CD4-positive, alpha-beta T cell (primary cell): ENCODE measurements at places on chromosomes 11 and 22.

GRCh38 chr22:49308300-49308699 lies 519.4 kb downstream of the BRD1 start:
- no peak for DNase-seq

DNA sequence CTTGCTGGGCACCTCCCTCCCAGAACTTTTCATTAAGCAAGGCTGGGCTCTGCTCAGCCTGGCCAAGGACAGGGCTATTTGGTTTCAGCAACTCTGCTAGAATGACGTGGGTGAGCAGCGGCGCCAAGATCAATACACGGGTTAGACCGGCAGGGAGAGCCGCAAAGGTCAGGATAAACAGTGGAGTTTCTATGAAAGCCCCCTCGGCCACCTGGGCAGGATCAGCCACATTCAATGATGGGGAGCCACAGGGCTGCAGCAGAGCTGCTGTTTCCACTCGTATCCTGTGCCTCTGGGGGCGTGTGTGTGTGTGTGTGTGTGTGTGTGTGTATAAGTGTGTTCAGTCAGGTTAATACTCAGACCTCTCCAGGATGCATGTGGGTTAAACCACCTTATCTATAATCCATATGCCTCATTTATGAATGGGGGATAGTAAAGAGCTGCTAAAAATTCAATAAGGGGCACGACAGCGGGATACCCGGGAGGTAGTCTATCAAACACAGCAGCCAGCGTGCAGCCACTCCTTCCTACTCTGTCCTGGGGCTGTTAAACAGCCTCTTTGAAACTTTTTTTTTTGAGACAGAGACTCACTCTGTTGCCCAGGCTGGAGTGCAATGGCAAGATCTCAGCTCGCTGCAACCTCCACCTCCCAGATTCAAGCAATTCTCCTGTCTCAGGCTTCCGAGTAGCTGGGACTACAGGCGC lies 34.8 kb downstream of the MYH9 start:
- DNase-seq = no peak

GRCh38 chr11:132028380-132029240 lies 658.2 kb downstream of the NTM start:
- no peak for DNase-seq

- no peak for DNase-seq
These were observed 140.2 kb downstream of the SNX19 start for GRCh38 chr11:130776061-130776419.

- no peak for DNase-seq
These were observed 99.7 kb upstream of the VPREB1 start for GRCh38 chr22:22144858-22145257.

DNA sequence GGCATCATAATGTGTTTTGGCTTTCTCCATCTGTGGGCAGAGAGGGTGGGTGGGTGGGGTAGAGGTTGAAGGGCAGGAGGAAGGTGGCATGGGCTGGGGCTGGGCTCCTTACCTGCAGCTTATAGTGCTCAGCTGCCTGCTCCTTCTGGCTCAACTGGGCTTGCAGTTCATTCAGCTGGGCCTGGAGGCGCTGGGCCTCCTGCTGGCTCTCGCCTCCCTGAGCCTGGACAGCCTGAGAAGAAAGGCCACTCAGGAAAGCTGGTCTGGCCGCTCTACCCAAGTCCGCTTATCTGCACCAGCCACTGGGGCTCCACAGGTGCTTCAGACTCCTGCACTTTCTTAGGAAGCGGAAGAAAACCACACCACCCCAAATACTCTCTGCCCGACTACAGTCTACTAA lies 10.4 kb downstream of the IL18BP start:
- no peak for DNase-seq

- no peak for DNase-seq
These were observed 571.7 kb downstream of the METTL15 start for GRCh38 chr11:28679795-28680468.

GRCh38 chr11:33325451-33325850 lies 68.3 kb downstream of the HIPK3 start:
- DNase-seq = no peak

DNA sequence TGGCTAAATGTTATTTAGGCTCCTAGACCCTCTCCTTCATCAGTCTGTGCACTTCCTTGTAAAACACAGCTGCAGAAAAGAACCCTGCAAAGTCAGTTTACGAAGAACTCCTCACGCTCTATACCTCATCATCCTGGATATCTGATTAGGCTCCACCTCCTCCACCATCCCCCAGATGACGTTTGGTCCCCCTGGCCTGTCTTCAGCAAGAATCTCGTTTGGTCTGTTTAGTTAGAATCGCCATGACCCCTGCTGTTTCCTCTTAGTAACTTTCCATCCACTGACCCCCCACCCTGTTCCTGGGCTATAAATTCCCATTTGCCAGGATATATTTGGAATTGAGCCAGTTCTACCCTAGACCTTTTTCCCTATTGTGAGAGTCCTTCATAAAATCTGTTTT lies 214.1 kb downstream of the OPCML start:
- DNase-seq = no peak

DNA sequence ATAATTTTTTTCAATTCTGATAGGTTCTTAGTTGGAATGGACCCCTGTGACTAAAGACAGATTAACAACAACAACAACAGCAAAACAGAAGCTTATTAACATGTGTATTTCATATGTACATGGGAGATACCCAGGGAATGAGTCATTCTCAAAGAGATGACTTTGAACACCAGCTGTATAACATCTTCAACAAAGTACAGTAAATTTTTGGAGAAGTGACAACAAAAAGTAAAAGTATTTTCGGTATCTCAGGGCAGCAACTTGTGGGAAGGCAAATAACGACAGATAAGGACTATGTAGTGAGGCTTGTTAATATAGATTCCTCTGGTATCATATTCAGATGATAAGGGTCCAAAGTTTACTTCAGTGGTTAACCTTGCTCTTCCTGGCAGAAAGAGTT lies 573.4 kb upstream of the RAG2 start:
- no peak for DNase-seq

- DNase-seq = no peak
These were observed 336.8 kb downstream of the KCNA4 start for GRCh38 chr11:29679996-29680395.

DNA sequence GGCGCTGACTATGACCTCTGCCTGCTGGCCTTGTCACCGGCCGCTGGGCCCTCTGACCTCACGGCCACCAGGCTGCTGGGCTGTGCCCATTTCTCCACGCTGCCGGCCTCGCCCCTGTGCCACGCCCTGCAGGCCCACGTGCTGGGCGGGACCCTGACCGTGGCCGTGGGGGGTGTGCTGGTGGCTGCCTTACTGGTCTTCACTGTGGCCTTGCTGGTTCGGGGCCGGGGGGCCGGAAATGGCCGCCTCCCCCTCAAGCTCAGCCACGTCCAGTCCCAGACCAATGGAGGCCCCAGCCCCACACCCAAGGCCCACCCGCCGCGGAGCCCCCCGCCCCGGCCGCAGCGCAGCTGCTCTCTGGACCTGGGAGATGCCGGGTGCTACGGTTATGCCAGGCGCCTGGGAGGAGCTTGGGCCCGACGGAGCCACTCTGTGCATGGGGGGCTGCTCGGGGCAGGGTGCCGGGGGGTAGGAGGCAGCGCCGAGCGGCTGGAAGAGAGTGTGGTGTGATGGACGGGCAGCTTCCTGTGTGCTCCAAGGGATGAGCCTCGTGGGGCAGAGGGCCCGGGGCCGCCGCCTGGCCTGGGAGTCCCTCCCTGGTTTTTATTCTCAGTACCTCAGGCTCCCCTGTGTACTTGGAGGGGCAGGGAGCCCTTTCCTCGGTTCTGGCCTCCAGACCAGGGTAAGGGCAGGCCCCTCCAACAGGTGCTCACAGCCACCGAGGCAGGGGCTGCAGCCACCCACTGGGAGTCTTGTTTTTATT lies 3.0 kb downstream of the LRFN4 start:
- DNase-seq = no peak

GRCh38 chr11:118929501-118930093 lies 3.9 kb upstream of the BCL9L start:
- peak; percentile 83 for DNase-seq

DNA sequence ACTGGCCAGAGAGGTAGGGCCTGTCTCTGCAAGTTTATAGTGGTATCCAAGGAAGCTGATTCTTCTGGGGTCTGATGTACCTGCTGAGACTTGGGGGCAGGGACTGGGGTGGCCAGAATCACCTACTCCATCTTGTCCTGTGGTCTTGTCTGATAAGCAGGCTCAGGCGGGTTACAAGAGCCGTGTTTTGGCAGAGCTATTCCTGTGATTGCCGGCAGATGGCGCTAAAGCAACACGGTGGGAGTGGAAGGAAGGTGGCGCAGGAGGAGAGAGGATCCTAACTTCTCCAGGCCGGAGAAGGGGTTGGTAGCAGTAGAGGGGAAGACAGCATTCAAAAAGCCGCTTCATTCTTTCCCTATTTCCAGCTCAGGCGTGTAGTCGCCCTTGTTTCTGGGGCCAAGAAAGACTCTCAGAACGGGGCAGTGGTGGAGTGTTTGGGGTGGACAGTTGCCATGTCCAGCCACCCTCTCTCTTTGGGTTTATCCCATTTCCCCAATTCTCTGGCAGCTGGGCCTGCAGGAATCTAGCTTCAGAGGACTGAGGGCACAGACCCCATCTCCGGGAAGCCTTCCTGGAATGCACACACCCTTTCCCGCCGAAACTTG lies 15.1 kb downstream of the CHRM1 start:
- peak; percentile 69 for DNase-seq

- DNase-seq = no peak
These were observed 26.9 kb downstream of the SUSD2 start for GRCh38 chr22:24208012-24208749.

GRCh38 chr11:130088919-130089673 lies 19.4 kb downstream of the APLP2 start:
- DNase-seq = no peak

DNA sequence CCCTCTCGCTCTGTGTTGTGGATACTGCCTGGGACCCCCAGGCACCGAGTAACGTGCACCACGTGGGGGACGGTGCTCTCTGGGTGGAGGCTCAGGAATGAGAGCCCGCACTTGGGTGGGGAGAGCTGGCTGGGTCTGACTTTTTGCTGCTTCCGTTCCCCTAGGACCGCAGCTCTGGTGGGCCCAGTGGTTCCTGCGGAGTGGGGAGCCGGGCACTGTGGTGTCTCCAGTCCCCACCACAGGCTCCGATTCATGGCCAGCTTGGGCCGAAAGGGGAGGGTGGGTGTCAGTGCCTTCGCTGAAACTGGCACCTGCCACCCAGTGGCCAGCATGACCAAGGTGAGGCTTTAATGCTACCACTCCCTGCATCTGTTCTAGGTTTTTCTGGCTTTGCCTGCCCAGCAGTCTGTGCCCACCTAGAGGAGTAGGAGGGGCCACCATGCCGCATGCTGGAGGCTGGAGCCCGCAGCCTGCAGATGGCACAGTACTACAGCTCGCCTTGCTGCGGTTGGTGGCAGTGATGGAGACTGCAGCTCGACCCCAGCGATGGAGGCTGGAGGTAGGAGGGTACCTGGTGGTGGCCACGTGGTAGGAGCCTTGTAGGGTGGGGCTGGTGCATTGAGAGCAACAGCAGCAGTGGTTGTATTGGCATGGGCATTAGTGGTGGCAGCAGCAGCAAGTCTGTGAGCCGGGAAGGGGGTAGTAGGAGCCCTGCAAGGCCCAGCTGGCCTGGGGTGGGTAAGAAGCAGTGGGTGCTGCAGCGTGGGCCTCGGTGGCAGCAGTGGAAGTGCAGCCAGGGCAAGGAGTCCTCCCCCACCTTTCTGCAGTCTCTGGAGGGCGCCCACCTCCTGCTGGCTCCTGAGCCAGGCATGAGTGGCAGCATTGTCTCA lies 118.8 kb upstream of the VPREB1 start:
- DNase-seq = no peak

DNA sequence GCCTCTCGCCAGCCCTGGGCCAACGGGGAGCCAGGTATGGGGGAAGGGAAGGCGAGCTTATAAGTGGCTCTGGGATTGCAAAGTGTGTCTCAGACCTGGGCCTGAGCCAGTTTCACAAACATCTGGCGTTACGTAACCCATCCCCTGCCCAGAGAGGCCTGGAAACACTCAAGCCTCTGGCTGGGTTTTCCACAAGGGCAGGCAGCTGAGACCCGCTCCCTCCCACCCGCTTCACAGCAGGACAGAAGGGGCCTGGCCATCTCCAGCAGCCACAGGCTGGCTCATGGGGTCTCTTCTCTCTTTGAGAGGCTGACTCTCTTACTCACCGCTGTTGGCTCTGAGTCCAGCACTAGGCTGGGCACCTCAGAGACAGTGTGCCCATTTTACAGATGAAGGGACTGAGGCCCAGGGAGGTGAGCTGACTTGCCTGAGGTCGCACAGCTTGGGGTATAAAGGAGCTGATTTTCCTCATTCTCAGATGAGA lies 44.5 kb downstream of the TRIOBP start:
- DNase-seq = peak; percentile 53

GRCh38 chr11:35144136-35144741 lies 5.3 kb downstream of the CD44 start:
- DNase-seq = no peak

DNA sequence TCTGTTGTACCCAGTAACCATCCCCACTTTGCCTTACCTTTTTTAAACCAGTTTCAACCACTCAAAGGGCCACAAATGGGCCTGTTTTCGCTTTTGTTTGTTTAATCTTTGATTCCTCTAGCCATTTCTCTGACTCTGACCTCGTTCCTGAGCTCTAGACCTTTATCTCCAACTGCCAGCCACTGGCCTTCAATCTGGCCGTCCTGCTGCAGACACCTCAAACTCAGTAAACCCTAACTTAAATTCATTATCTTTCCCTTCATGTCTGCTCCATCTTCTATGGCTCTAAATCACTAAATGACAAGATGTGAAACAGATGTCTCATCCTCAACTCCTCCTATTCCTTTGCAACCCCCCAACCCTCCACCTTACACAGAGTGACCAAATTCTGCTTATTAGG lies 1.3 kb upstream of the GDPD4 start:
- DNase-seq = no peak

- no peak for DNase-seq
These were observed 7.5 kb downstream of the DPAGT1 start for GRCh38 chr11:119093942-119094815.

DNA sequence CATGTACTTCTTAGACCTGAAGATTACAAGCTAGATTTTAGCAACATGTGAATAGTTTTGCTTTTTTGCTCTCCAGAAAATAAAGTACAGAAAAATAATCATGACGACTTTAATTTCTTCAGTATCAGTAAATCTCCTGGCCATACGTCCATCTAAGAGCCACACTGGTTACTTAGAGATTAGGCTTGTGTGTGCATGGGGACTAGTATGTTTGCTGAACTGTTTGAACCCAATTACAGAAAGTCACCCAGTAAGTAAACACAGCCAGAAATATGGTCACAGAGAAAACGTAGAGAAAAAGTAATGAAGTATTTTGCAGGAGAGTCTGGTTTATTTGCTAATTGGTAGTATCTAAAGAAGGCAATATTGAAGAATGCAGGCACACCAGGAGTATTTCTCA lies 1053.6 kb upstream of the CCDC90B start:
- DNase-seq = no peak

- no peak for DNase-seq
These were observed 3.2 kb upstream of the APOA5 start for GRCh38 chr11:116794851-116795250.

DNA sequence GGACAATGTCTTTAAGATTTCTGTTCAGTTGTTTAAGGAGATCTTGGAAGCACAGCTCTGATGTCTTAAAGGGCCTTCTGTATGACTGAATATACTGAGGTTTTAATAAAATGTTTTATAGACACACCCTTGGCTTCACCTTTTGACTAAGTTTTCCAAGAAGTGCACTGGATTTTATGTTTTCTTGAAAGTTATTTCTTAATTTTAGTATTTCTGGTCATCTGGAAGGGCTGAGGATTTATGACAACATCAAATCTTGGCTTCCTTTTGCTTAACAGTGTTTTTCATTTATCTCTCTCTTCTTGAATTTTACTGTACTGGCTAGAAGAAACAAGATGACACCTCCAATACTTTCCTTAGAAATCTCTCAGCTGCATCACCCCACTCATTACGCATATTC lies 2423.4 kb downstream of the LRRC4C start:
- DNase-seq = no peak

GRCh38 chr22:48268771-48269552 lies 1506.5 kb downstream of the TBC1D22A start:
- no peak for DNase-seq
